NCI-H1694 treated with DMSO at 0.1 percent for 48 hours (cell line): ENCODE measurements at places on chromosomes 7 and 10.

GRCh38 chr7:93409324-93409723 lies 165.2 kb downstream of the CALCR start:
- no peak for DNase-seq

DNA sequence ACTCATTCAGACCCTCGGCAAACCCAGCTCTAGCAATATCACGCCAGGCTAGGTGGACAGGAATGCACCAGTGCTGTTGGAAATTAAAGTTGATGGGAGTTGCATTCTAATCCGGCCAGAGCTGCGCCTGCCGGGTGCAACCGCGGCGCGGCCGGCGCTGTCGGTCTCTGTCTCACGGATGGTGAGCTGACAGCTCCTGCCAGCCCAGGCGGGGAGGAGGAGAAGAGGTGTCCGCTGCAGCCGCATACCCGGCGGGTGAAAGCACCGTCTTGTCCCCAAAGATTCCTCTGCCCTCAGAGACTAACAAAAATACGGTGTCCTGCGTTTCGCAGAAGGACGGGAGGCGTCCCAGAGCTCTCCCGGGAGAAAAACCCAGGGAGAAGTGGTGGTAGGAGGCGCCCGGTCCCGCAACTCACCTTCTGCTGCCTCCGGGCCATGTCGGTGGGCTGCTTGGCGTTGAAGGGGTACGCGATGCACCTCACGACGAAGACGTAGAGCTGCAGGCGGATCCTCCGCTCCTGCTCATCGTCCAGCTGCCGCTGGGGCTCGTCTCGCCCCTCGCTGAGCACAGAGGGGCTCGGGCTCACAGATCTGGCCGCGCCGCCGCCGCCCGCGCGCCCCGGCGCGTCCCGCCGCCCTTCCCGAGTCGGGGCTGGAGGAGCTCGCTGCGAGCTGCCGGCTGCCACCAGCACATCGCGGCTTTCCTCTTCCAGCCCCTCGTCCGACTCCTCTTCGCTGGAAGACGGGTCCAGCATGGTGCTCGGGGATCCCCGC lies 490 bp downstream of the CADPS2 start:
- peak; percentile 14 for DNase-seq

DNA sequence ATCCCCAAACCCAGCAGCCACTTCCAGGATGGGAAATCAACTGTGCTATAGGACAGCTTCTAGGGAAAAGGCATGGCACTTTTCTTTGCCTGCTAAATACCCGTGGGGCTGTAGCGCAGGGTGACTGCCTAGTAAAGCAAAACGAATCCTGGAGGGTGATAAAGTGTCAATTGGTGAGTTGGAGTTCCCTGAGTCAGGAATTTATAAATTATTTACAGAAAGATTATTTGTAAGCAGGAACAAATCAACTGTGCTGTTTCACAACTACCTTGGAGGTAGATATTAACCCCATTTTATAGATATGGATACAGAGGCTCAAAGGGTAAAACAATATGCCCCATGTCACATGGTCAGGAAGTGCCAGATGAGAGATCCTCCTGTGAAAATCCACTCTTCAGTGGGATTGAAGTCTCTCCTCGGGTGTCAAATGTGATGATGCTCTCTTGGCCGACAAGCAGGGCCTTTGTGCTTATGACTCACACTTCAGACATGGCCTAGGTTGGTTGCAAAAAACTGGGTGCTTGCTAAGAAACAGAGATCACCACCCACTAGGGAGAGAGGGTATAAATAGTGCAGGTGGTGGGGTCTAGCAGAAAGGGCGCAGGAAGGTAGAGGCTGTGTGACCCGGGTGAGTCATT lies 383.2 kb upstream of the ZMIZ1 start:
- DNase-seq: no peak

DNA sequence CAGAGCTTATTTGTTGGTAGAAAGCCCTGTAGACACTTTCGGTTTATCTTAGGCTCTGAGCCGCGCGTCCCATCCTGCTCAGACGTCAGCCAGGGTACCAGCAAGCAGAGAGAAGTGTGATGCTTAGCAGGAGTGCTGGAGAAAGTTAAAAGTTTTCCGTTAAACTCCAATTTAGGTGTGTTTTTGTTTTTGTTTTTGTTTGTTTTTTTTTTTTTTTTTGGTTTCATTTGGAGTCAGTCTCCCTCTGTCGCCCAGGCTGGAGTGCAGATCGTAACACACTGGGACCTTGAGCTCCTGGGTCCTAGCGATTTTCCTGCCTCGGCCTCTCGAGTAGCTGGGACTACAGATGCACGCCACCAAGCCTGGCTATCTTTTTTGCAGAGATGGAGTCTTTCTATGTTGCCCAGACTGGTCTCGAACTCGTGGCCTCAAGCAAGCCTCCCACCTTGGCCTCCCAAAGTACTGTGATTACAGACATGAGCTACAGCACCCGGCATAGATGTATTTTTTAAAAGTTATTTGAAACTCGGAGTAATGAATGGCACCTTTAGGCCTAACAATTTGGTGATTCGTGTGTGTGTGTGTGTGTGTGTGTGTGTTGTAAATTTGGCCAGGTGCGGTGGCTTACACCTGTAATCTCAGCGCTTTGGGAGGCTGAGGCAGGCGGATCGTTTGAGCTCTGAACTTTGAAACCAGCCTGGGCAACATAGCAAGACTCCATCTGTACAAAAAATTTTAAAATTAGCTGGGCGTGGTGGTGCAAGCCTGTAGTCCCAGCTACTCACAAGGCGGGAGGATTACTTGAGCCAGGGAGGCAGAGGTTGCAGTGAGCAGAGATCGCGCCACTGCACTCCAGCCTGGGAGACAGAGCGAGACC lies 1.3 kb upstream of the HIP1 start:
- no peak for DNase-seq

- DNase-seq: no peak
Measured at GRCh38 chr10:4780782-4781181, 45.2 kb upstream of the AKR1E2 start.

- no peak for DNase-seq
Measured at GRCh38 chr7:128830231-128831177, at the start of gene FLNC. TSS of gene FLNC (plus strand) at chr7:128830406. CDS start at chr7:128830638, 232 bp downstream.

DNA sequence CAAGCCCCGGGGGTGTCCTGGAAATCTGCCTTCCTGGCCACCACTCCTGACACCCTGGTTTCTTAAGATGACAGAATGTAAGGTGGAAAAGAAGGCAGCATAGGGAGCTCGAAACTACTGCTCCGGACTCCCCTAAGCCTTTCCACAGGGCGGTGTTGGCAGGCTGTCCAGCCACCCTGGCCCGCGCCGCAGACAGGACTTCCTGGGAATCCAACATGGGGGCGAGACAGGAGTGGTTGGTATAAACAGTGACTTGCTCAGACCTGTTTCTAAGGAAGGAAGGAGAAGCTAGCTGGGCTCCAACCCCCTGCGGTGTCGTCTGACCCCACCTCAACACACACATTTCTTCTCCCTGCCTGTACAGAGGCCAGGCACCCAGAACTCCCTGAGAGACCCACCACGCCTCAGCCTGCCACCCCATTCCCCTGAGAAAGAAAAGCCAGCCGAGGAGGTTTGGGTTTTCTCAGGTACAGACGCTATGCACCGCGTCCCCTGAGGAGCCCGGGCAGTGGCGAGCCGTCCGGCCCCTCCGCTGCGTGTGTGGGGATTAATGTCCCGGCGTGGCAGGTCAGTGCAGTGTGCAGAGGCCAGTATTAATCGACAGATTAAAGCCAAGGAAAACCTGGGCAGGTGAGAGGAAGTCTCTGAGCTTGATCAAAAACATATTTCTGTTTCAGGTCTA lies 349.6 kb upstream of the MKI67 start:
- DNase-seq: no peak

DNA sequence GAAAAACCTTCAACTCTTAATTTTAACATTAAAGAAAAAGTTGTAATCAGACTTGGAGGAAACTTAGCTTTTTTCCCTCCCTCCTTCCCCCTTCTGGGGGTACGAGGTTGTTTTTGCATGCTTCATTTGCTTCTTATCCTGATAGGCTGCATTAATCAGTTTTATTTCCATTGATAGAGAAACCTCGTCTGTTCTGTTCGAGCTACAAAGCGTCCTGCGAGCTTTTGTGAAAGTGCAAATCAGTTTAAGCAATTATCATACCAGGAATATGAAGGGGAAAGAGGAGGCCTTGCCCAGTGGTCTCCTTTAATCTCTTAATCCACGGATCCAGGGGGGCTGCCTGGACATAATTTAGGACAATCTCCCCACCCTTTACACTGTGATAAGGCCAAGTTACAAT lies 7.5 kb downstream of the EMX2 start:
- DNase-seq: no peak

DNA sequence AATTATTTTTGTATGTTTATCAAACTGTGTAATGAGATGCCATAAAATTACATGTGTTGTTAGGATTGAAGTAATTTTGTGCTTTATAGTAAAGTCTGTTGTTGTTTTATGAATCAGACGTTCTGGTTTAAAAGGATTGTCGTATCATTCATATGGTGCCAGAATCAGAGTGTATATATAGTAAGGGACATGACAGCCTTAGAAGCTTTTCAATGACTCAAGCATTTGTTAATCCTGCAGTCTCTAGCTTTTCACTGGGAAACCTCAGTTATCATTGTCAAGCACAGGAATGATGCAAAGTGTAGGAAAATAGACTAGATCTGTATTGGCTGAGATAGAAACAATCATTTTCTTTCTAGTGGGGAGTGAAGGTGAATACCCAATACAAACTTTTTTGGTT lies 57.5 kb downstream of the TRRAP start:
- DNase-seq: no peak

- peak; percentile 17 for DNase-seq
Measured at GRCh38 chr7:63900394-63901203, 98.0 kb upstream of the ZNF722 start.

GRCh38 chr10:126253611-126253998 lies 134.7 kb downstream of the ADAM12 start:
- no peak for DNase-seq

GRCh38 chr10:64760371-64760770 lies 1239.2 kb downstream of the REEP3 start:
- no peak for DNase-seq
